ENCODE measurements at places on chromosomes 6 and 20. TPM values are rescaled to one million over a fixed set of nuclear protein-coding genes. Genes with fewer than 3 reads are reported as not detected.
A peak's percentile ranks its signal among the peaks of the same experiment; 100 is the strongest.

Gene HSPA1A
- 19.8 TPM for total RNA-seq

DNA sequence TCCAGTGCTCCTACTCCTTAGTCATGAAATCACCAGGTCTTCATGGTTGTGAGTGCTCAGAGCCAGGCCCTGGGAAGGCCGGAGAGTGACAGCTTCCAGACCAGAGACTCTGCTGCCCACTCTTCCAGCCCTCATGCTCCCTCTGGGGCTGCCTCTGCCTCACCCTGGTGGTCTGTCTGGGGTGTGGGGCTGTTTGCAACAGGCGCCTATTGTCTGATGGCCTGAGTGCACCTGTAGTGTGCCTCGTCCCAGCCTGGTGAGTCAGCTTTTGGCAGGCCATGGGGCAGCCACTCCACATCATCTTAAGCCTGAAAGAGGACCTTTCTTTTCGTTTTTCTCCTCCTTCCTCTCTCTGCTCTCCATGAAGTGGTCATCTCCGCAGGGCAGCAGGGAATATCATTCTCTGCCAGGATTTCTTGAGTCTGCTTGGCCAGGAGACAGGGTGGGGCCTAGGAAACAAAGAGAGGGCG is 173.8 kb downstream of the VEGFA start:
- H3K36me3 ChIP-seq: no peaks in the 10 kb centered on the region
- no peak for DNase-seq
- no peak overlapping the region for H3K27ac ChIP-seq
- no peaks in the 10 kb centered on the region for H3K27me3 ChIP-seq
- H3K4me3 ChIP-seq: no peak overlapping the region
- H3K4me1 ChIP-seq: no peaks in the 10 kb centered on the region

DNA sequence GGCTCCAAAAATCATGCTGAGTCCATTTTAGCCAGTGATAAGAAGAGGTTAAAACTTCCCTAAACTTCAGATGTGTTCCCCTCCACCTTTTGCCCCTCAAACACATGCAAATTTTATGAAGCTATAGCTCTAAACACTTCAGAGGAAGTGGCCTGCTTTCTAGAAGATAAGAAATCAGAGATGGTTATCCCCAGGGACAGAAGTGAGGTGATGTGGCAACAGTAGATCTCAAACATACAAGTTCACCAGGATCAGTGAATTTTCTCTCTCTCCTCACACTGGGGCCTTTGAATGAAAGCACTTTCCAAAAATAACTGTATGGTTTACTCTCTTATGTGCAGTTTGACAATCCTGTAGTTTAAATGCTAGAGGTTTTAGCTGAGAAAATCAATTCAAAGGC is 332.0 kb downstream of the BTBD9 start:
- H3K36me3 ChIP-seq: peaks cover 2% of the 10 kb centered on the region
- no peaks in the 10 kb centered on the region for H3K4me1 ChIP-seq
- H3K4me3 ChIP-seq: no peak overlapping the region
- H3K27ac ChIP-seq: no peak overlapping the region
- no peaks in the 10 kb centered on the region for H3K27me3 ChIP-seq
- DNase-seq: no peak

DNA sequence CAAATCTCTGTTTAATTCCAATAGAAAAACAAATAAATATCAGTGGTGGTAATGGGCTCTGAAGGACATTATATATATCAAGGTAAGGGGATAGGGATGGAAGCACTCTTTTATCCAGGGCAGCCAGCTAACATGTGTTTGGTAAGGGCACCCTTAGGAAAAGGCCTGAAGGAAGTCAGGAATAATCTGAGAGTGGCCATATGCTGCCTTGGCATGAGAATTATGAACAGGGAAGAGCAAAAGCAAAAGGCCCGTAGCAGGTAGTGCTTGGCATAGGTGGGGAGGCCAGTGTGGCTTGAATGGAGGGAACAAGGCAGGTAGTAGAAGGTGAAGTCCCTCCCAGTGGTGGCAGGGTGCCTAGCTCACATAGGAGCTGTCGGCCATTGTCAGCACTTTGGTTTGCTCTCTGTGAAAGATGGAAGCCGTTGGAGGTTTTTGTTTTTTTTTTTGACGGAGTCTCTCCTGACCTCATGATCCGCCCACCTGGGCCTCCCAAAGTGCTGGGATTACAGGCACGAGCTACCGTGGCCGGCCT is 39.6 kb upstream of the CSE1L start:
- H3K4me3 ChIP-seq: no peak overlapping the region
- H3K27ac ChIP-seq: no peak overlapping the region
- H3K36me3 ChIP-seq: peaks cover 18% of the 10 kb centered on the region
- H3K27me3 ChIP-seq: no peaks in the 10 kb centered on the region
- no peak for DNase-seq

Gene CST4
- not detected for total RNA-seq

DNA sequence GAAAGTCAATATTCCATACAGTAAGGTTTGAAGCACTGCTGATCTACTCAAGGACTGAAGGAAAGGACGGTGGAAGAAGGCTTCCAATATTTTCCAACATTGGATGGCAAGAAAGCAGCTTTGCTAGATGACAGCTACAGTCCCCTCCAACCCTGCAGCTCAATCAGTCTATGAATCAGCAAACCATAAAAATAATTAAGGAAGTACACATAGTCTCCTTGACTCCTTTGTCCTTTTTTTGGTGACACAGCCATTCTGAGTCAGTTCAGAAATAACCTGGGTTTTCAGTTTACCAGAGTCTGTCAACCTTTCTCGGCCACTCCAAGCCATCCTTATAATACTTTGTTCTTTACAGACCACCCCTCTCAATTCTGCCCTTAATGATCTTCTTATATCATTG is 232.5 kb downstream of the IBTK start:
- no peak overlapping the region for H3K27ac ChIP-seq
- no peaks in the 10 kb centered on the region for H3K4me1 ChIP-seq
- no peak overlapping the region for H3K4me3 ChIP-seq
- no peak for DNase-seq
- H3K36me3 ChIP-seq: no peaks in the 10 kb centered on the region

Gene SMLR1
- total RNA-seq: not detected

GRCh38 chr6:79711167-79711566 is 80.0 kb downstream of the SH3BGRL2 start:
- H3K36me3 ChIP-seq: no peaks in the 10 kb centered on the region
- DNase-seq: no peak
- peaks cover 6% of the 10 kb centered on the region for H3K27me3 ChIP-seq
- no peaks in the 10 kb centered on the region for H3K4me1 ChIP-seq

GRCh38 chr6:117280922-117281321 is 15.6 kb downstream of the VGLL2 start:
- DNase-seq: no peak
- peaks cover 6% of the 10 kb centered on the region for H3K27me3 ChIP-seq
- H3K4me3 ChIP-seq: no peak overlapping the region
- H3K36me3 ChIP-seq: no peaks in the 10 kb centered on the region

Gene TBXT
- total RNA-seq: not detected

GRCh38 chr20:33438481-33438880 is 5.1 kb downstream of the SNTA1 start:
- no peak for DNase-seq
- no peaks in the 10 kb centered on the region for H3K27me3 ChIP-seq
- no peak overlapping the region for H3K4me3 ChIP-seq
- no peak overlapping the region for H3K27ac ChIP-seq

Gene SNAP91
- not detected for total RNA-seq

- H3K36me3 ChIP-seq: no peaks in the 10 kb centered on the region
- peaks cover 18% of the 10 kb centered on the region for H3K4me1 ChIP-seq
- no peak overlapping the region for H3K4me3 ChIP-seq
- no peak for DNase-seq
- H3K27ac ChIP-seq: no peak overlapping the region
- H3K27me3 ChIP-seq: no peaks in the 10 kb centered on the region
These were observed 251.2 kb downstream of the GJA1 start for GRCh38 chr6:121686611-121687023.

- H3K4me1 ChIP-seq: no peaks in the 10 kb centered on the region
- no peak for DNase-seq
- no peak overlapping the region for H3K4me3 ChIP-seq
- H3K36me3 ChIP-seq: no peaks in the 10 kb centered on the region
These were observed 517.0 kb downstream of the LMBRD1 start for GRCh38 chr6:69279805-69280204.

DNA sequence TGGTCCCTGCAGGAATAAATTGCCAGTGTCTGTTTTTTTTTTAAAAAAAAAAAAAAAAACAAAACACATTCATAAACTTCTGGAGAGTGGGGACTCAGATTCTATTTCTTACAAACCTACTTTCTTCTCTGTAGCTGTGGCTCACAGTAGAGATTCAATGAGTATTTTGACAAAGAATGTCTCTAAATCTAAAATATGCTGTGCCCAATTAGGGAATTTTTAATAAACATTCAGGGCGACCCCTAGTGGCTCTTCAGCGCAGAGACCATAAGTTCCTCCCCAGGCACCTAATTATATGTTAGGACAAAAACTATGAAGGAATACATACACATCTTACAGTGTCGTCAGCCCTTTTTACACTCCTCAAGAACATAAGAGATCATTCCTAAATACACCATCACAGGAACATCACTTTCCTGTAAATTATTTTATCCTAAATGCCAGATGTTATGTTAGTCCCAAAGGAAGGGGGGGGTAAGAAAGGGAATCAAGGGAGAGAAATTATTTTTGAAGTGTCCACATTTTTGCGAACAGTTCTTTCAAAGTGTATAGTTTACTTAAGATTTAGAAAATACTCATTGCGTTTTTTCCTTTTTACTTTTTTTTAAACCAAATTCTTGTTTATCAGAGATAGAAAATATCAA is 21.8 kb upstream of the NAA20 start:
- H3K27me3 ChIP-seq: no peaks in the 10 kb centered on the region
- H3K4me3 ChIP-seq: no peak overlapping the region
- H3K27ac ChIP-seq: no peak overlapping the region
- DNase-seq: peak; percentile 51
- no peaks in the 10 kb centered on the region for H3K4me1 ChIP-seq
